GM23338 (cell line): ENCODE measurements at places on chromosomes 7 and 10. TPM values are rescaled to one million over a fixed set of nuclear protein-coding genes. Genes with fewer than 3 reads are reported as not detected.

ADRA2A gene
- 0.60 and 0.61 TPM in 2 replicates for polyA plus RNA-seq

FKBP6 gene
- polyA plus RNA-seq, result 0.15 TPM in 1 of 2 replicates, not detected in the other

TLX1 gene
- polyA plus RNA-seq, result not detected in 2 replicates

PTPN20 gene
- polyA plus RNA-seq, result 0.13 TPM in 1 of 2 replicates, not detected in the other

GTF2IRD1 gene
- 37.1 and 40.9 TPM in 2 replicates for polyA plus RNA-seq

TRA2A gene
- 271 and 274 TPM in 2 replicates for polyA plus RNA-seq

EPO gene
- 0.97 and 1.0 TPM in 2 replicates for polyA plus RNA-seq

UTF1 gene
- polyA plus RNA-seq, result 51.4 and 55.7 TPM in 2 replicates

OPN1SW gene
- polyA plus RNA-seq, result 0.50 and 0.80 TPM in 2 replicates

GPAM gene
- polyA plus RNA-seq, result 4.6 and 5.5 TPM in 2 replicates

PDZD7 gene
- polyA plus RNA-seq, result 1.5 and 1.7 TPM in 2 replicates

CDHR3 gene
- polyA plus RNA-seq, result 4.9 and 5.1 TPM in 2 replicates

GPRIN2 gene
- polyA plus RNA-seq, result 2.9 and 3.0 TPM in 2 replicates

GRID2IP gene
- polyA plus RNA-seq, result 0.54 and 0.73 TPM in 2 replicates

ACSL5 gene
- 0.09 TPM in 1 of 2 replicates, not detected in the other for polyA plus RNA-seq

SAP25 gene
- polyA plus RNA-seq, result 3.8 and 3.9 TPM in 2 replicates

GBX1 gene
- polyA plus RNA-seq, result not detected in 2 replicates

PTF1A gene
- not detected in 2 replicates for polyA plus RNA-seq

RPEL1 gene
- polyA plus RNA-seq, result 0.21 TPM in 1 of 2 replicates, not detected in the other

ANAPC16 gene
- polyA plus RNA-seq, result 116 and 126 TPM in 2 replicates

MALRD1 gene
- polyA plus RNA-seq, result 1.3 and 1.9 TPM in 2 replicates

DENND2A gene
- 1.7 and 2.4 TPM in 2 replicates for polyA plus RNA-seq

ZNF727 gene
- polyA plus RNA-seq, result not detected in 2 replicates

LRRD1 gene
- polyA plus RNA-seq, result 0.11 TPM in 1 of 2 replicates, not detected in the other

CARD11 gene
- polyA plus RNA-seq, result 17.7 and 19.0 TPM in 2 replicates

PARG gene
- 16.0 and 19.1 TPM in 2 replicates for polyA plus RNA-seq

OR2A5 gene
- not detected in 2 replicates for polyA plus RNA-seq

KAZALD1 gene
- 0.27 and 0.75 TPM in 2 replicates for polyA plus RNA-seq

ITPRID1 gene
- polyA plus RNA-seq, result 0.05 TPM in 1 of 2 replicates, not detected in the other

LRRTM3 gene
- 0.23 and 0.37 TPM in 2 replicates for polyA plus RNA-seq

ARMS2 gene
- not detected in 2 replicates for polyA plus RNA-seq

RARRES2 gene
- polyA plus RNA-seq, result 314 and 317 TPM in 2 replicates

ELOVL3 gene
- polyA plus RNA-seq, result 0.31 TPM in 1 of 2 replicates, not detected in the other

ADAM8 gene
- 1.9 and 2.1 TPM in 2 replicates for polyA plus RNA-seq

CFAP43 gene
- polyA plus RNA-seq, result 0.44 TPM in 1 of 2 replicates, not detected in the other

ABCA13 gene
- not detected in 2 replicates for polyA plus RNA-seq

OPN4 gene
- polyA plus RNA-seq, result not detected in 2 replicates

CD36 gene
- polyA plus RNA-seq, result 0.40 and 0.99 TPM in 2 replicates

MYOF gene
- 0.45 and 0.82 TPM in 2 replicates for polyA plus RNA-seq

IFIT1B gene
- 0.10 TPM in 2 replicates for polyA plus RNA-seq

TRIM24 gene
- 61.2 and 67.0 TPM in 2 replicates for polyA plus RNA-seq

HOXA5 gene
- not detected in 2 replicates for polyA plus RNA-seq

IFIT5 gene
- 2.7 and 3.2 TPM in 2 replicates for polyA plus RNA-seq

SLC13A1 gene
- polyA plus RNA-seq, result not detected in 2 replicates

RBP4 gene
- polyA plus RNA-seq, result 0.47 and 0.79 TPM in 2 replicates

FAM241B gene
- 28.3 and 30.6 TPM in 2 replicates for polyA plus RNA-seq

GAD2 gene
- 0.86 and 1.6 TPM in 2 replicates for polyA plus RNA-seq

FFAR4 gene
- polyA plus RNA-seq, result 0.06 TPM in 1 of 2 replicates, not detected in the other

ANKRD1 gene
- 0.10 TPM in 1 of 2 replicates, not detected in the other for polyA plus RNA-seq

AKR1B1 gene
- 138 and 154 TPM in 2 replicates for polyA plus RNA-seq

VKORC1L1 gene
- 21.5 and 28.9 TPM in 2 replicates for polyA plus RNA-seq

LYZL1 gene
- not detected in 2 replicates for polyA plus RNA-seq

ARHGAP19 gene
- polyA plus RNA-seq, result 7.6 and 11.5 TPM in 2 replicates
